ENCODE measurements at places on chromosomes 3 and 15.
A peak's percentile ranks its signal among the peaks of the same experiment; 100 is the strongest.

- no peak for DNase-seq
Measured at GRCh38 chr15:59794229-59794886, 105.2 kb upstream of the BNIP2 start.

DNA sequence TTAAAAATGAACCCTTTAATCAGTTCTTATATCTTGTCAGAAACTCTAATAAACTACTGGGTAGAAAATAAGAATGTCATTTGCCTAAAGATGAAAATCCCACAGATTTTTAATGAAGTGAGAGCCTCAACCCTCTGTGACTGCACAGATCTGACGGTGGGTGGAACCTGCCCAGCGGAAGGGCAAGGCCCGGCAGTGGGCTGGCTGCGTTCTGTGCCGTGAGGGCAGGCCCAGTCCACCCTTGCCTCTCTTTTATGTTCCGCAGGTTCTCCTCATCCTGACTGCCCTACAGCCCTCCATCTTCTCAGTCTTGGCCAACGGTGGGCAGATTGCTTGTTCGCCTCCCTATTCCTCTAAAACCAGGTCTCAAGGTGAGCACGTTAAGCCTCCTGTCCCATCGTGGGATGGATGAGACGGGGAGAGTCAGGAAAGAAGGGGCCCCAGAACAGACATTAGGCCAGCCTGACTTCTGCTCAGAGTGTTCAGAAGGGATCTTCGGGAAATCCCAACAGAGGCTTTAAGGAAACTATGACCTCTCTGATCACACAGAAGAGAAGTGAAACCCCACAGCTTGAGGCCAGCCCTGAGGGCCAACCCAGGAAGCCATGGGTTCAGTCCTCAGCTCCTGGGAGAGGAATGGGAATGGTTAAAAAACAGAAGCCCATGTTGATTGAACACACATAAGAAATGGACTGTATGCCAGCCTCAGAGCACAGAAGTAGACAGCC is 16.0 kb downstream of the SLC51A start:
- no peak for DNase-seq

- DNase-seq: no peak
Measured at GRCh38 chr3:8492744-8493511, 8.7 kb upstream of the LMCD1 start.

DNA sequence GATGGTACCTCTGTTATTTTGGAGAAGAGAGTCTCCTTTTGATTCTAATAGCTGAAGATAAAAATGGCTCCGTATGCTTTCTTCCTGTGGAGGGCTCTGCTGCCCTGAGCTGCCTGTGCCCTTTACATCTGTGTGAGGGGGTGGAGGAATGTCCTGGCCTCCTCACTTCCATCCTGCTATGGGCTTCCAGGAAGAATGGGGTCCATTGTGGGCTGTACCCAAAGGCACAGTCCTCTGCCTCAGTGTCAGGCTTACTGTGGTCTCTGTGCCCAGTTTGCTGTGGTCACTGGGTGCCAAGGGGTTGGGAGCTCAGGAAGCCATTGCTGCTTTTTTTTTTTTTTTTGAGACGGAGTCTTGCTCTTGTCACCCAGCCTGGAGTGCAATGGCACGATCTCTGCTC is 14.4 kb downstream of the DAG1 start:
- DNase-seq: no peak

- DNase-seq: no peak
Measured at GRCh38 chr15:100923902-100924301, 4.7 kb downstream of the LRRK1 start.

DNA sequence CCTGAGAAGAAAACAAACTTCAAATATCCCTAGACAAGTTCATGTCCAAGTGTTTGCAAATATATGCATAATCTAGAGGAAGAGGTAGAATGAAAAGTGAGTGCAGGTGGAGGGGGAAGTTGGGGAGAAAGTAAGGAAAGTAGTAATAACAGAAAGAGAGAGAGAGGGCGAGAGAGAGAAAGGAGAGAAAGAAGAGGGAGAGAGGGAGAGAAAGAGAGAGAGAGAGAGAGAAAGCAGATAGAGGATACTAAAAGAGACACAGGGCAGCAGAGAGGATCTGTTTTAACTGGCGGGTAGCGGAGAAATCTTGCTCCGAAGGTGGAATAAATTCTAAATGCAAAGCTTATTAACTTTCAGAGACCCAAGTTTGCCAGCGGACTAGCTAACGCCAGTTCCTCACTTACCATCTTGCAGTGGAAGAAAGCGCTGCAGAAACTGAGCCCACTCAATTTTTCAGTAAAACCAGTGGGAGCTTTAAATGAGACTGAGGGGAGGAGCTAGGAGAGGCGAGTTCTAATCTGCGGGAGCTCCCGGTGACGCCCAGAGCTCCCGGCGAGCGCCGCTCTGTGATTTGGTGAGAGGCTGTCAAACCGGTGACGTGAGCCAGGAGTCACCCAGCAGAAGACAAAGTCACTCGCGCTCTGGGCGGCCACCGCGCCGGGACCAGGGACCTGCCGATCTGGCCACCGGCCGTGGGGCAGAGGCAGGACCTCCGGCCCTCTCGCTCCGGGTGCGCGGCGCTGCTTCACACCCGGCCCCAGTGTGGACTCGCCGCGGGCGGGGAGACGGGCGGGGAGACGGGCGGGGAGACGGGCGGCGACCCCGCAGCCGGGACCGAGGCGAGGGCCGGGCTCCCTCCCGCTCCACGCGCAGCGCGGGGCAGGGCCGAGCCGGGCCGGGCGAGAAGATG is at the start of gene GMNC:
Gene GMNC (minus strand): TSS at position 486 of the 910 bp plus-strand sequence. CDS start 79 bp downstream, at position 407.
- peak; percentile 62 for DNase-seq

GRCh38 chr15:73568564-73569280 is 64.5 kb downstream of the NPTN start:
- no peak for DNase-seq

DNA sequence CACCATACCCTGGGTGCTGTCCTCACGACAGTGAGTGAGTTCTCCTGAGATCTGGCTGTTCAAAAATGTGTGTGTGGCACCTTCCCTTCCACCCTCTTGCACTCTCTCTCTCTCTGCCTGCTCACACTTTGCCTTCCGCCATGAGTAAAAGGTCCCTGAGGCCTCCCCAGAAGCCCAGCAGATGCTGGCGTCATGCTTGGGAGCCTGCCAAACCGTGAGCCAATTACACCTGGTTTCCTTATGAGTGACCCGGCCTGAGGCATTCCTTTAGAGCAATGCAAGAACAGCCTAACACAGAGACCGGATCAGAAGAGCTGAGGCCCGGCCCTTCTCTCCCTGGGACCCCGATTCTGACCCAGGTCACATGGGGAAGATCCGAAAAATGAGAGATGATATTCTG is 15.4 kb downstream of the TMEM44 start:
- DNase-seq: no peak

DNA sequence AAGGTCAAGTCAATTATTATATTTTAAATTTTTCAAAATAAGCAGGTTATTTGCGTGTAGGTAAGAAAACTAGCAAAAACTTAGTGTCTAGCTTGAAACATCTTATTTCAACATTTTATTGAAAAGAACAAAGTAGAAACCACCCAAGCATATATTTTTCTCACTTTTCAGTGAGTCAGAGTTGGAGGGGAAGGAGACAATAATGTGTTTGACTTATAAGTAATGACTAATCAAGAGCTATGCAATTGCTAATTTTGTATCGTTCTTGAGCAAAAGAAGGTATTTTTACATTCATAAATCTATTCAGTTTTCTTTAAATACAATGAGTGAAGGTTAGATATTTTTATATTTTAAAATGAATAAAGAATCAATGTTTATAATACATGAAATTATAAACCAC is 54.4 kb upstream of the P2RY1 start:
- DNase-seq: no peak

DNA sequence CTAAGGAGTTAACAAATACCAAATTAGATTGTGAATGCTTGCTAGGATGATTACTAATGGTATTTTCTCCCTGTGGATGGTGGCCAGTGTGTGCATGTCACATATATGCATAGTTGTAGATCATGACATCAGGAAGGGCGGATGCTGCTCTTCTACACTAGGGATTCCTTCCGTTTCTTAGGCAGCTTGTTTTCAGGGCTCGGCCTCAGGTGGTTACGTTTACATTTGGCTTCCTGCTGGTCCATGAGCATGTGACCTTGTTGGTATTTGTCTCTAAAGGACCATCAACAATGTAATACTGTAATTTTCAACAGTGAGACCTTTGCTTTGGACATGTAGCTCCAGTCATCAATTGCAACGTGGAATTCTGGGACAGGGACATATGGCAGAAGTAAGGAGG is 221.4 kb downstream of the NR1D2 start:
- DNase-seq: no peak

- no peak for DNase-seq
Measured at GRCh38 chr3:111476701-111477100, 65.3 kb upstream of the CD96 start.

DNA sequence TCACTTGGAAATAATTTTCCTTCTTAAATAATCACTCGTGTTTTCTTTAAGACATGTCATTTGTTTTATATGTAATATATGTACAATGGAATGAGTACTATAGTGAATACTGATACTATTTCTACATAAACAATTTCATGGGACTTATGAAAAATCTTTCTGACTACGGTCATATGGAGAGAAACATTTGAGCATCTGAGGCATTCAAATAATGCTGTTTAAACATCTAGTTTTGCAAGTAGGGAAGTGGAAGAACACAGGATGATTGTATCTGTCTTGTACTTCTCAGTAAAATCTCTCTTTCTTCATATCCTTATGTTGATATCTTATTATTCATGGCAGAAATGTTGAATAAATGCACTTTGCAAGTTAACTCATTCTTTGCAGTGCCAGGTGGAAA is 599.5 kb upstream of the KCNMB2 start:
- DNase-seq: no peak

DNA sequence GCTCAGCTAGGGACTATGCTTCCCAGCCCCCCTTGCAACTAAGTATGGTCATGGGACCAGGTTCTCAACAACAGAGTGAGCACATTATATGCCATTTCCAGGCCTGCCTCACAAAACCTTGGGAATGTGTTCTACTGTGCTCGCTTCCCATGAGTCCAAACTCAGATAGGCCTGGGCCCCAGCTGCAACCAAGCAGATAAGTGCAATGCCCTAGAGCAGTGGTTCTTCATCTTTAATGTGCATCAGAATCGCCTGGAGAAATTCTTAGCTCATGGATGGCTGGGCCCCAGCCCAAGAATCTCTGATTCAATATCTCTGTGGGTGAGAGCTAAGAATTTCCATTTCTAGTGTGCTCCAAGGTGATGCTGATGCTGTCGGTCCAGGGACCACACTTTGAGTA is 27.5 kb upstream of the TBC1D21 start:
- DNase-seq: no peak

DNA sequence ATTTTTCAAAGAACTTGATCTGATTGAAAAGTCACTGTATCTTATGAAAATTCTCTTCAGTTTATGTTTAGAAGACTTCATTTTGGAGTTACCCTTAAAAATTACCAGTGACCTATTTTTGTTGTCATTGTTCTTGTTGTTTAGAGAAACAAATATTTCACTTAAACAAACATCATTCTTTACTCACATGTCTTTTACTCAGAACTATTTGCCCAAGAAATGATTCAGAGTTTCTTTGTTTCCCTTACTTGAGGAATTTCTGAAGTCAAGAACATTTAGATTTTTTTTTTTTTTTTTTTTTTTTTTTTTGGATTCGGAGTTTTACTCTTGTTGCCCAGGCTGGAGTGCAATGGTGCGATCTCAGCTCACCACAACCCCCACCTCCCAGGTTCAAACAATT is 259.6 kb upstream of the UBE2E1 start:
- DNase-seq: no peak

DNA sequence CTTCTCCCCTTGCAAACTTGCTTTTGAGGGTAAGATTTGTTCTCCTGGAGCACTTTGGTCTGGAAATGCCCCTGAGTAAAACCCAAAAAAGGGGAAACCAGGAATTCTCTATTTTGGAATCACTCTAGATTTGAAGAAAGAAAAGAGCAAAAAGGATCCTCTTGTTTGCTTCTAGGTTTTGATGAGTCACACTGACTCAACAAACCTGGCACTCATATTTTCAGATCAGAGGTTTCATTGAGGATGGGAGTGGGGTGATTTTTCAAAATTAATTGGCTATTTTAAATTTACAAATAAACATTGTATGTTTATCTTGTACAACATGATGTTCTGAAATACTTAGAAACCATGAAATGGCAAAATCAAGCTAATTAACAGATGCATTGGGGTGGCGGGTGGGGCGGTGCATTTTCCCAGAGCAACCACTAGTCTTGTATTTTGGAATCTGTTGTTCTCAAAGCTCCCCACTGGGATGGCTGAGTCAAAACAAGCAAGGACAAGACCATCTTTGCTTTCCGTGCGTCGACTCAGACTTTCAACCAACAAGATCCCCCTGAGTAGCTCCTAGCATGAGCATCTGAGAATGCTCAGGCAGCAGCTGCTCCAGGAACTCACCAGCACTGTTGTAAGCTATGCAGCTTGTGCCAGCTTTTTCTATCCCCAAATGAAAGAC is 451.4 kb downstream of the WDR72 start:
- no peak for DNase-seq

- no peak for DNase-seq
Measured at GRCh38 chr15:93059442-93059841, 29.6 kb downstream of the RGMA start.

GRCh38 chr3:158109295-158109803 is 540 bp upstream of the RSRC1 start:
- no peak for DNase-seq

GRCh38 chr15:31169558-31169957 is 68.0 kb upstream of the TRPM1 start:
- DNase-seq: no peak

DNA sequence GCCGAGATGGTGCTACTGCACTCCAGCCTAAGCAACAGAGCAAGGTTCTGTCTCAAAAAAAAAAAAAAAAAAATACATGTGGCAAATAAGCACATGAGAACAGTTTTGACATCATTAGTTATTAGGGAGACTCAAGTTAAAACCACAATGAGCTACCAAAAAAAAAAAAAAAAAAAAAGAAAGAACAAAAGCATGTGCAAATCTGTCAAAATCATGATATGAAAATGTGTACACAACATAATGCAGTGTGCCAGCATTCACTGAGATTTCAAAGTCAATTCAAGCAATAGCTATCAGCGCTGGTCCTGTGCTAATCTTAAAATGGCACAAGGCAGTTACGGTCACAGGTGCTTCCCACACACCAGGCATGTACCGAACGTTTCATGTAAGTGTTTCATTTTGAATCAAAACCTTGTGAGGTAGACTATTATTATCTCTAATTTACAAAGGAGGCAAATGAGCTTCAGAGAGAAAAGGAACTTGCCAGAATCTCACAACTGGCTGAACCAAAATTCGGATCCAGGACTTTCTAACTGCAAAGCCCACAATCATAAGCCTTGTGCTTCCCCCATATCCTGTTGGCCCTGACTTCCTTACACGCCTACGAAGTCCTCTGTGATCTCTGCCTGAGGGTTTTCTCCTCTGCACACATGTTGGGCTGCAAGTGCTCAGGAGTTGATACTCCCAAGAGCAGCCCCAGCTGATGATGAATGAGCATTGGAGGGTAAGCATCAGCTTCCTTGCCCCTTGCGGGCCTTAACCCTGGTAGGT is 200.1 kb upstream of the PROK2 start:
- no peak for DNase-seq

DNA sequence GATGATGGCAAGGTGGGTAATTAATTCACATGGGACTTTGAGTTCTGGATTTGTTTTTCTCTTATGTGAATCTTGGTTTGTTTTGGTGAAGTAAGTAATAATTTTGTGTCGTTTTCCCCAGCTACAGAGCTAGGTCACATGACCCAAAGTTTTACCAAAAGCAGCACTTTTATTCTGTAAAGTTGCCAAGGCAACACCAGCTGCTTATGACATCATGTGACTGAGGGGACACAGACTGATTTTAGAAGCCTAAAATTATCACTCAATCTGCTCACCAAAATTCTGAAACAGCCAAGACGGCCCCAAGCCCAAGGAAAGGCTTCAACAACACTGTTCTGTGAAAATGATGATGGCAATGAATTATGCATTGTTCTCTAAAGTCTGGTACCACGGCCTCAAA is 63.9 kb downstream of the MEX3B start:
- DNase-seq: no peak

Data from uterus (tissue), 4 donors.